ENCODE measurements at places on chromosomes 1 and 21.

GRCh38 chr1:187605736-187606135 lies 777.0 kb downstream of the PLA2G4A start:
- no peak for DNase-seq

DNA sequence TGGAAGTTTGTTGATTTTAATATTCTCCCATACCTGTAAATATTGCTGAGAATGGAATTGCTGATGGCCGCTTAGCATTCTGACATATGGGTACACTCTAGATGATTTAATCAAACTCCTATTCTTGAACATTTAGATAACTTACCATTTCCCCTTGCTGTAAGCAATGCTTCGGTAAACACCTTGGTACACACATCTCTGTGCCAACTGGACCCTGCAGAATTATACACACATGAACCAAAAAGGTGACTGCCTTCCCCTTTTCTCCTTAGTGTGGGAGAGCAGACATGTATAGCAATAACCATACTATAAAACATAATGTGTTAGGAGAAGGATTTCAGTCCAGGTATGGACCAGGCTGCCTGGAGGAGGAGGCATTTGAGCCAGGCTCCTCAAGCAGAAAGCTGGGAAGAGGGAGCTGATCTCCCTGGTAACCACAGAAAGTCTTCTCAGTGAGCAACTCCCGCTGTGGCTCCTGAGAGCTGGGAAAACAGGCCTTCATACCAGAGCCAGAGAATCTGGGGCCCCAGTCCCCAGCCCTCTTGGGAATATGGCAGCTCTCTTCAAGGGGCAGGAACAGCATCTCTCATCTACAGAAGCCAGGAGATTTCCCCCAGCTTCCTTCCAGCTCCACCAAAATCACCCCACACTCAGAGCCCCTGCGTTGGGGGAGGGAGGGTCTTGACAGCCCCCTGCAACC lies 33.9 kb upstream of the CSF1 start:
- DNase-seq: peak; percentile 56

- DNase-seq: no peak
Observed at GRCh38 chr1:162861101-162861500, at the start of gene CCDC190. Gene CCDC190, minus strand, starts transcription at chr1:162861175. Its CDS starts 1,529 bp downstream, at chr1:162859646.

DNA sequence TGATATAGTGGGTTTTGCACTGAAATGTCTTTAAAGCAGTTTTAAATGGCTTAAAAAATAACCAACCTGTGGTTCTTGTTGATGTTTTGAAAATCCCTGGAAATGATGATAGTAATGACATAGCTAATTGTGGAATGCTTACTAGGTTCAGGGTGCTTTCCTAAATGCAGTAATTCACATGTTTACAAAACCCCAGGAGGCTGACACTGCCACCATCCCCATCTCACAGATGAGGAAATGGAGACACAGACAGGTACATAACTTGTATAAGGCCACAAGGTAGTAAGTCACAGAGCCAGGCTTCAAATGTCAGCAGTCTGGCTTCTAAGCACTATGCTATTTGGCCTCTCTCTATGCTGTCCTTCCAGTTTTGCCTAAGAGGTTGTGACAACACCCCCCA lies 40.6 kb downstream of the C8B start:
- DNase-seq: no peak

- DNase-seq: peak; percentile 51
Observed at GRCh38 chr21:45551316-45551715, 9.1 kb upstream of the SLC19A1 start.

GRCh38 chr1:85048296-85049064 lies at the start of gene MCOLN3:
Gene MCOLN3, minus strand, starts transcription at chr1:85048500. Its CDS starts 3,140 bp downstream, at chr1:85045360.
- peak; percentile 62 for DNase-seq

DNA sequence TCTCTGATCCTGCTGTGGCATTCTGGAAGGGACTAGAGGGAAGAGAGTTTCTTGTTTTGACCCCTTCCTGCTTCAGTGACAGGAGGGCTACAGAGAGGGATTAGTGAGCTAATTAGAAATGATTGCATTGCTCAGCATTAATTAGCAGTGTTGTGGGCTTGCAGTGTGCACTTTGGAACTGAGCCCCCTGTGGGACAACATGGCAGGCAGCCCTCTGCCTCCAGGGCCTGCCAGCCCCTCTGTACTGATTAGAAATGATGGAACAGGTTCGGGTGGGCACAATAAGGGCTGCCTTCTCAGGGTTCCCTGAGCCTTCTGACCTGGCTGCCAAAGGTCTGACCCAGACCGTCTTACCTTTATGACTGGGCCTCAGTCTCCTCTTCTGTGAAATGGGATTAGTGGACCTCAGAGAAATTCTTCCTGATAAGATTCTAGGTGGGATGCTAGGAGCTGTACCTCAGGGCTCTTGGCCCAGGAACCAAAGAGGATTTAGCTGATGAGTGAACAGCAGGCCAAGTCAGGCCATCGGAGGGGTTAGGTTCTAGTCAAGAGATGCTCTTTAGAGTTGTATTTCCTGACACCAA lies 39.6 kb downstream of the TMEM53 start:
- no peak for DNase-seq

GRCh38 chr1:54120698-54121481 lies 31.9 kb downstream of the CDCP2 start:
- no peak for DNase-seq

GRCh38 chr21:33774551-33774950 lies 132.2 kb downstream of the ITSN1 start:
- no peak for DNase-seq

- no peak for DNase-seq
Observed at GRCh38 chr1:62978741-62979140, 194.8 kb downstream of the ATG4C start.

- DNase-seq: no peak
Observed at GRCh38 chr1:43308635-43309404, 8.0 kb downstream of the TIE1 start.

DNA sequence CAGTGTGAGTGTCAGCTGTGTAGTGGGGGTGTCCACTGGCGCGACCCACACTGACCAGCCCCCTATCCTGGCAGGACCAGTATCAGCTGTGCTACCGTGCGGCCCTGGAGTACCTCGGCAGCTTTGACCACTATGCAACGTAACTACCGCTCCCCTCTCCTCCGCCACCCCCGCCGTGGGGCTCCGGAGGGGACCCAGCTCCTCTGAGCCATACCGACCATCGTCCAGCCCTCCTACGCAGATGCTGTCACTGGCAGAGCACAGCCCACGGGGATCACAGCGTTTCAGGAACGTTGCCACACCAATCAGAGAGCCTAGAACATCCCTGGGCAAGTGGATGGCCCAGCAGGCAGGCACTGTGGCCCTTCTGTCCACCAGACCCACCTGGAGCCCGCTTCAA lies 28.1 kb upstream of the KDM4A start:
- DNase-seq: no peak

GRCh38 chr1:202815120-202815519 lies 4.4 kb downstream of the PCAT6 start:
- no peak for DNase-seq

GRCh38 chr21:38958940-38959691 lies 153.4 kb downstream of the ETS2 start:
- no peak for DNase-seq

- no peak for DNase-seq
Observed at GRCh38 chr1:5968161-5968736, 24.0 kb downstream of the NPHP4 start.

Measured in MG63 (cell line).